ENCODE measurements at places on chromosomes 4 and X.
A peak's percentile ranks its signal among the peaks of the same experiment; 100 is the strongest.

GRCh38 chr4:10192331-10192730 lies 75.7 kb upstream of the WDR1 start:
- DNase-seq: no peak

- no peak for DNase-seq
Measured at GRCh38 chrX:69073241-69073640, 92.0 kb downstream of the PJA1 start.

GRCh38 chr4:94588896-94589693 lies 137.4 kb downstream of the PDLIM5 start:
- no peak for DNase-seq

- DNase-seq: no peak
Measured at GRCh38 chr4:96736352-96736889, 896.5 kb downstream of the PDHA2 start.

DNA sequence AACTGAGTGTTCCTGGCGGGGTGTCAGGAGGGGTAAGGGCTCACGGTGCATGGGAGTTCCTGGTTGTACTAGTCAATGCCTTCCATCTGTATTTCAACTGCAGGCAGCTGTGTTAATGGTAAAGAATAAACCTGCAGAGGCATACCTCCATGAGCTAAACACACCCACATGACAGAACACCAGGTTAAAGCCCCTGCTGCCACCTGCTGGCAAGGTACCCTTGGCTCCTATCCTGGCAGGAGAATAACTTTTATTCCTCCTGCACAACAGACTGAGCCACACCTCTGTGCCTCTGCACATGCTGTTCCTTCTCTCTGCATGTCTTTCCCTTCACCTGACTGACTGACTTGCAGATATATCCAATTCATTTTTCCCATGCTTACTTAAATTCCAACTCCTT lies 11.1 kb downstream of the ITIH6 start:
- DNase-seq: peak; percentile 23

DNA sequence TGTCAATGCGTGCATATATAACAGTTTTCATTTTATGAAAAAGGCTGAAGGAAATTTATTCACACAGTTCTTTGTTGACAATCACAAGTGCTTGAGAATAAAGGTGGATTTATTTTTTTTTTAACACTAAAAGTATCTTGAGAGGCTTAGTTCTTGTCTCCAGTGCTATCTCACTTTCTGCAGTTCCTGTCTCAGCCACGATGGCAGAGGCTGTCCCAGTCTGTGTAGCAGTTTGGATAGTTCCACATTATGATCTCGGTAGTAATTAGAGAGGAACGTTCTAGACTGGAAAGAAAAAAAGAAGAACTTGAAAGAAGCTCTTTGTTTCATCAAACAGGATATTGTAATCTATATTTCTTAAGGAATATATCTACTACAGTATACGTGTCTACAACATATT lies 229.0 kb downstream of the UGT8 start:
- no peak for DNase-seq

DNA sequence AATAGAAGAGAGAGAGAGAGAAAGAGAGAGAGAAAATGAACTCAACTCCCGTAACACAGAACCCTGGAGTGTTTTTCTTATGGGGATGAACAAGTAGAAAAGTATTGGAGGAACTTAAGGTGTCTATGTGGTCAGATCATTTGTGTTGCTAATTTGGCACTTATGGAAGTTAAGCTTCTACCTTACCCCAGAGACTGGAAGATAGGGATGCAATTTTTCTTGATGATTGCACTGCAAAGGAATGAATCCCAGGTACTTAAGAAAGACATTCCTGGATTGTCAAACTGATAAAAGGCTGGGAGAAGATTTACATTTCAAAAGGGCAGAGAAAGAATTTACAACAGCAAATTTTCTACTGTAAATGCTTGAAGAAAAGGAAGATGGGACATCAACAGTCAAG lies 57.2 kb downstream of the MAP9 start:
- no peak for DNase-seq

- DNase-seq: no peak
Measured at GRCh38 chr4:119736559-119736958, 108.0 kb upstream of the PDE5A start.

DNA sequence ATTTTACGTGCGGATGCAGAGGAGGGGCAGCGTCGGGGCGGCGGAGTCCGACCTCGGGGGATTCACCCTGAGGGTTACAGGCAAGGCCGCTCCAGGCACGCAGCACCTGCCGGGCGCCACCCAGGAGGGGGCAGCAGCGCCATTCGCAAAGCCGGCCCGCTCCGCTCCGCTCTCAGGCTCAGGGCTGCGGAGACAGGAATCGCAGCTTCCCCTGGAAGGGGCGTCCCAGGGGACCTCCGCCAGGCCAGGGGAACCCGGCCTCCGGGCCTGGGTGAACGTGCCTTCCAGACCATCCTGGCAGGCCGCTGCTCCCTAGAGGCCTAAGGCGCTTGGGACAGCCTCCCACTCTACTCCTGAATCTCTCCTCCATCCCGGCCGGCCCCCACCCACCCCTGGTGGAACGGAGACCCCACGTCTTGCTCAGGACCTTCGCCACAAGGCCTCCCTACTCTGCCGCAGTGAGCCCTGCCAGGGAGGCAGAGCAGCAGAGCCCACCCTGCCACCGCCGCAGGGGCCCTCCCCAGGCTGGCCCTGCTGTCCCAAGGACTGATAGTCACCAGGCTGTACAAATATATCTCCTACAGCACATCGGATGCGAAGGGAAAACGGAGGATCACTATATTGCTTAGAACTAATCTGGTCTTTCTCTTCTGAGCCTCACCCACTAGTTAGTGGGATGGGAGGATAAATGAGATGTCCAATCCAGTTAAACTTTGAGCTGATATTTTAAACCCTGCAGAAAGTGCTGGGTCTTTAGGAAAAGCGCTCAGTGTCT lies 115.0 kb downstream of the SMIM20 start:
- peak; percentile 61 for DNase-seq

DNA sequence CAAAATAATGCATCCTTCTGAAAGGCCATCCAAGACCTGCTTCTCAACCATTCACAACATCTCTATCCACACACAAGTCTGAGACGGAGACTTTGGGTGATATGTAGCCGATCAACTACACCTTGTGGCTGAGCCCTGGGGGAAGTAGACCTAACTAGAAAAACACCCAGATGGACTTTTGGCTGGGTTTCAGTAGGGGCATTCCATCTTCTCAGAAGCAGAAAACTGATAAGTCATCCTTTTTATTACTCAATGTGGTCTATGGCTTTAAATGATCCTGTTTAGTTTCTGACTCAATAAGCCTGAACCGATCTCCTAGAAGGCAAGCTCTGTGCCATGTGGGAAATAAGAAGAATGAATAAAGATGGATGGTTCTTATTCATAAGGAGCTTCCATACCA lies 82.5 kb upstream of the AFF2 start:
- DNase-seq: no peak

GRCh38 chr4:86730310-86730709 lies 118.9 kb downstream of the SLC10A6 start:
- no peak for DNase-seq

GRCh38 chrX:21374994-21375707 lies 933 bp downstream of the CNKSR2 start:
- no peak for DNase-seq

- DNase-seq: no peak
Measured at GRCh38 chr4:78613522-78614321, 62.2 kb downstream of the ANXA3 start.

- no peak for DNase-seq
Measured at GRCh38 chrX:9221781-9222180, 187.9 kb upstream of the FAM9B start.

DNA sequence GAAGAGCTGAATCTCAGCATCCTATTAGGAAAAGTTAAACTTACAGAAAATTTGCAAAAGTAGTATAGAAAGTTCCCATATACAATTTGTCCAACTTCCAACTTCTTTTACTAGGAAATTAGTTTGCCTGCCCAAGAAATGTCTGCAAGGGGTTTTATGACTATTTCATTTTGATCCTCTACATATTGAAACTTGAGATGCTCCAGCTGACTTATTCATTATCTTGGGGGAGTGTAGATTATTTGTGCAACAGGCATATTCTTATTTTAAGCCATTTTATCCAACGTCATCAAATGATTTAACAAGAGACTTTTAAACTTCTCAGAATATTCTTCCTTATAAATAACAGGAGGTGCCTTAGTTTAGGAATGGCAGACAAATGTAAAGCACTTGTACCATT lies 317.1 kb upstream of the FTHL17 start:
- DNase-seq: no peak

Data from stimulated activated CD4-positive, alpha-beta T cell treated with anti-CD3 and anti-CD28 coated beads, Interleukin-15, amount 100 ng/mL, for 48 hours (primary cell).